ENCODE measurements at places on chromosomes 16 and 17.

DNA sequence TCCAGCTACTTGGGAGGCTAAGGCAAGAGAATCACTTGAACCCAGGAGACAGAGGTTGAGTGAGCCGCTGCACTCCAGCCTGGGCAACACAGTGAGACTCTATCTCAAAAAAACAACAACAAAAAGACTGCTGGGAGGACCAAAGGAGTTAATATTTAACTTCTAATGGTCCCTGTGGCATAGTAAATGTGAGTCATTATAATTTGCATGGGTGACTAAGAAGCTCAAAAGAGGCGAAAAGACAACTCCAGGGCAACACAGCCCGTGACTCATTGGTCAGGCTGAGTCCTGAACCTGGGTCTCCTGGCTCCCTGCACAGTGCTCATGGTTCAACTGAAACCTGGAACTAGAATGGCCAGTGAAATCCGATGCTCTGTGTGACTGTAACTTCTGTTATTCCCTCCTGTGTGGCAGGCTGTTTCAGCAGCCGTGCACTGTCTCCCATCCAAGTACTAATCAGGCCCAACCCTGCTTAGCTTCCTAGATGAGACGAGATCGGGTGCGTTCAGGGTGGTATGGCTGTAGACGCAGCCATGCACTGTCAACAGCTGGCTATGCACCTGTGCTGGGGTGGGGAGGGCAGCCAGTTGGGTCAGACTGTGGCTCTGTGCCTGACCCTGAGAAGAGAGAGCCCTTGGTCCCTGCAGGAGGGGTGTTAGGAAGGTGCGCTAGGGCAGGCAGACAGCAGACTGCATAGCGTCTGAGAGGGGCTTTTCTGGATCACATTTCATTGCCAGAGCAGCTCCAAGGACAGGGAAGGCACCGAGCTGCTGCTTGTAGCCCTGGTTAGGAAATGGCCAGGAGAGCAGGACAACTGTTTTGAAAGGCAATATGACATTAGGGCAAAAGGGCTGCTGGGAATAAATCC is 14.5 kb upstream of the GPRC5C start:
- DNase-seq, result no peak

- DNase-seq, result no peak
Observed at GRCh38 chr16:55832425-55832772, 497 bp downstream of the CES1 start.

DNA sequence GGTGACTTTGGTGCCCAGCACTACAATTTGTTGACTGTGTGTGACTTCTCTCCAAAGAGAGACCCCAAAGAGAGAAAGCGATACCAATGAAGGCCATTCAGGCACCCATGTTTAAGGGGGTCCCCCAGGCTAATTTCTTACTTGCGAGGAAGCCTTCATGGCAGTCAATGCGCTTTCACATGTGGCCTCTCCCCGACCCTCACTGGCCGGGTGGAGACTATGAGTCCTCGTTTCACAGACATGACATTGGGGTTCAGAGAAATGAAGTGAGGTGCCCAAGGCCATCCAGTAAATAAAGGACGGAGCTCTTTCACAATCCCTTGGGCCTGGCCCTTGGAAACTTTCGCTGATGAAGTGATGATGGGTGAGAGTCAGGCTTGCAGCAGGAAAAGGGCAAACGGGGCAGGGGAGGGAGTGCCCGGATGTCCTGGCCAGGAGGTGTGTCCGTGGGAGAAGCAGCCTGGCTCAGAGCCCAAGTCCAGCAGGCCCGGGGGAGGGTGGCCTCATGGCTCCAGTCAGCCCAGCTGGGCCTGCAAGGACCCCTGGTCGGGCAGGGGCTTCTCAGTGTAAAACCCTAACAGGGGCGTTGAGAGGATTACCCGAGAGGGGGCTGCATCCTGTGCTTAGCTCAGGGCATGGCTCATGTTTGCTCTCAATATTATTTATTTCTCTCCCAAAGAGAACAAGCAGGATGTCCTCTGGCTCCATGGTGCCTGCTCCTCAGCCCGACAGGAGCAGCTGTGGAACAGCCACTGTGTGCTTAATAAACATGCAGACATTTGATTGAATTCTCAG is 14.7 kb downstream of the TBX2 start:
- DNase-seq, result no peak

DNA sequence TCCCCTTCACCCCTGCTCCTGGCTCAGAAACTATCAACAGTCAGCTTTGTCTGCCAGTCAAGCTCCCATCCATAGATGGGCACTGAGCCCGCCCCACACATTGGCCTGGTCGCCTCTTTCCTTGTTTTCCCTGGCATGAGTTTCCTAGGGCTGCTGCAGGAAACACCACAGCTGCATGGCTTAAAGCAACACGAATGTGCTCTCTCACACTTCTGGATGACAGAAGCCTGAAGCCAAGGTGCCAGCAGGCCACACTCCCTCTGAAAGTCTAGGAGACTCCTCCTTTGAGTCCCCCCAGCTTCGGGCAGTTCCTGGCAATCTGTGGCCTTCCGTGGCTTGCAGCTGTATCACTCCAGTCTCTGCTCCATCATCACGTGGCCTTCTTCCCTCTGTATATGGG is 69.9 kb downstream of the TBC1D16 start:
- no peak for DNase-seq

DNA sequence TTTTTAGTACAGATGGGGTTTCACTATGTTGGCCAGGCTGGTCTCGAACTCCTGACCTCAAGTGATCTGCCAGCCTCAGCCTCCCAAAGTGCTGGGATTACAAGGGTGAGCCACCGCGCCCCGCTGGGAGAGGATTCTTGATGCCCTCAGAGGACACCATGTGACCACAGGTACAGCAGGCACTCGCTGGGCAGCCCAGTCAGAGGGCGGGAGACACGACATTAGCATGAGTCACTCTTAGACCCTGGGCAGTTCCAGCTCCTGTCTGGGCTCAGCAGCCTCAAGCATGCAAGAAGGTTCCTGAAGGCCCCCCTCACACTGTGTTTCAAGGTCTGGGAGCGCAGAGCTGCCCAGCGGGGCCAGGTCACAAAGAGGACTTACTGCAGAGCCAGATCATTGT is 11.9 kb downstream of the STAC2 start:
- DNase-seq, result no peak

GRCh38 chr17:40598301-40598618 is 33.0 kb upstream of the CCR7 start:
- DNase-seq, result no peak

GRCh38 chr17:75619506-75620431 is 13.5 kb upstream of the SMIM5 start:
- DNase-seq, result peak; percentile 4

DNA sequence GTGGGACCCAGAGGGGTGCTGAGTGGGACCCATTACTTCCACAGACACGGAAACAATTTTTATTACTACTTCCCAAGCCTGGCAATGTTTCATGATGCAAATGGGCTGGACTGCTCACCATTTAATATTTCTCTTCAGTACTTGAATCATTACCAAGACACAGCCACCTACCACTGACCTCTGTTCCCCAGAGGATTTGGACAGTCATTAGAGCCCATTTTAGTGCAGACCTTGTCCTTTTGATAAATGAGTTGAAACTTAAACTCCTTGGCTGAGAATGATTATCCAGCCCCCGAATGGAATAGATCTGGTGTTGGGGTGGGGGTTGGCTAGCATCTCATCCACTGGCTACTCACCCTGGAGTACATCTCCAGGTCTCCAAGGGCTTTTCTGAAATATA is 33.6 kb upstream of the APOH start:
- DNase-seq, result no peak

DNA sequence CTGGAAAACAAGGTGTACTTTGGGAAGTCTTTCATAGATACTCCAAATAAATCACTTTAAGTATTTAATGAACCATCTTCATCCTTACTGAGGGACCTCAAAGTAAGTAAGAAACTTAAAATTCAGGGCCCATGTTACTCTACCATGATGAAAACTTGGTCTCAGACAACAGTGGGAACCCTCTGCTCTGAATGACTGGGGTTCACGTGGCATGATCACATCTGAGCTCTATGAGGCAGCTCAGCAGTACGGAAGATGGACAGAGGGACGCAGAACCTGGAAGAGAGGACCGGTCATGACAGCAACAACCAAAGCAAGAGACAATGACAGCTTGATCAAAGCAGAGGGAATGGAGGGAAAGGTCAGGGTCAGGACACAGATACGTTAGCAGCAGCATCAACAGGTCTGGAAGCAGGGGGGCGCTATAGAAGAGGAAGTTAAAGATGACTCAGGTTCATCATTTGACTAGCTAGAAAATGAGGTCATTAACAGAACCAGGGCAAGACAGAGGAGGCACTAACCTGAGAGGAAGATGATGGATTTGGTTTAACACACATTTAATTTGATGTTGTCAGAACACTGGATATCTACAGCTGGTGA is 9.5 kb downstream of the XPO6 start:
- no peak for DNase-seq

DNA sequence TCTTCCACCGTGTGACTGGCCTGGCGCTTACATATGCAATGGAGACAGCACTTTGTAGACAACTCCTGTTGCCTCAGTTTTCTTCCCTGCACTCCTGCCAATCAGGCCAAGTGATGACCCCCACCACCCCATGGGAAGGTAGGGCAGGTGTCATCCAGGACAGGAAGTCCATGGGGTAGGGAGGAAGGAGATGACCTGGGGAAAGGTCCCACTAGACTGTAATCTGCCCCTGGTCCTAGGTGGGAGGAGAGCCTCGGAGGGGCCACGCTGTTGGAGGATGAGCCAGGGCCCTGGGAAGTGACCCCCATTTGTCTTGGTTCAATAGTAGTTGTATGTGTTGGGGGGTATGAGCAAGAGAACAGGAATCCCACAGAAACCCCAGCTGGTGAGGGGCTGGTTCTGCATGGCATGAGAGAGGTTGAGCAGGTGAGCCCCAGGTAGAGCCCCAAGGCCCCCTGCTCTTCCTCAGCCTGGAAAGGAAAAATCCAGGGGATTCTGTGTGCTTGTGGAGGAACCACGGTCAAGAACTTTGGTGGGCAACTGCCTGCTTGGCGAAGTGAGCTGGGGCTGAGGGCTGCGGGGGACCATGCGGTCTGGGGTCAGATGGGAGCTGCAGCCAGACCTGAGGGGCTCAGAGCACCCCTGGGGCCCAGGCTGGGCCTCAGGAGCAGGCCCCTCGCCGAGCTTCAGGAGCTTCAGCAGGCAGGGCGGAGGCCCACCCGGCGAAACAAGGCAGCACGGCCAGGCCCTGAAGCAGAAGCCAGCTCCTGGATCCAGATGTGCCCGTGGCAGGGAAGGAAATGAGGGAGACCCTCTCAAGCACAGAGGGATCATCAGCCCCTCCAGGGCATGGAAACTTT is 50.7 kb downstream of the NT5M start:
- DNase-seq, result no peak

GRCh38 chr16:68446681-68447652 is 1.3 kb downstream of the SMPD3 start:
- DNase-seq, result peak; percentile 18

- peak; percentile 32 for DNase-seq
Observed at GRCh38 chr16:89925596-89926079, 2.5 kb downstream of the TUBB3 start.

GRCh38 chr17:55883149-55883548 is 132.3 kb downstream of the PCTP start:
- no peak for DNase-seq

DNA sequence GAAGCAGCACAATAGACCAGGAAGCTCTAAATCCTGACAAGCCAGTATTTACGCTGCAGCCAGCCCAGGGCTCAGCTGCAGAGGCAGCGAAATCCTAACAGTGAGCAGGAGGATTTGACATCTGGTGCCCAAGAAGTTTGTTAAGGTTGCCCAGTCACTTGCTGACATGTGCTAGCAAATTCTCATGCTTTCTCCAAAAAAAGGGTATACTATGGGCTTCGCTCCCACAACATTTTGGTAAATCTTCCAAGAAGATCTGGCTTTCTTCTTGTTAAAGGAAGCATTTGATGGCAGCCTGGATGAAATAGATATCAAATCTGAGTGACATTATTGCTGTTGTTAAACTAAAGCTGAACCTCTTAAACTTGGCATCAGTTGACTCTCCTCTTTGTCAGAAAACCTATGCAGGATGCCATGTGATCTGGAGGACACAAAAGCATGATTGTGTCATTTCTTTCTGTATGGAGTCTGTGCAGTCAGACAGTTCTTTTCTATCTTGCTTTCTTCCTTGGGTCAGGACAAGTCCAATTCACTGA is 949.7 kb upstream of the RBFOX1 start:
- DNase-seq, result no peak

DNA sequence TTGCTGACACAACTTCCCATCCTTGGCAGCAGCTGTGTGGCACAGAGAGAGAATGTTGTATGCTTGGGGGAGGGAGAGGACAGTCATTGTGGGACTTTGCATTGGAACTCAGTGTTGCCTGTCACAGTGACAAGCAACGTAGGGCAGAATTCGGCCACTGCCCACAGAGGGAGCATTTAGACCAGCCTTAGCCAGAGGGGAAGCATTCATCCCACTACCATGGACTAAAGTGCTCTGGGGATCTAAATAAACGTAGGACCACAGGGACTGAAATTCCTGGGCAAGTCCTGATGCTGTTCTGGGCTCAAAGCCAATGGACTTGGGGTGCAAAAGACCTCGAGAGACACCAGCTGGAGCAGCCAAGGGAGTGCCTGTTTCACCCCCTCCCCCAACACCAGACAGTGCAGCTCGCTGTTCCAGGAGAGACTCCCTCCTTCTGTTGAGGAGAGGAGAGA is 44.9 kb downstream of the ABCA8 start:
- no peak for DNase-seq

- peak; percentile 70 for DNase-seq
Observed at GRCh38 chr16:73878611-73879010, 418.0 kb upstream of the PSMD7 start.

DNA sequence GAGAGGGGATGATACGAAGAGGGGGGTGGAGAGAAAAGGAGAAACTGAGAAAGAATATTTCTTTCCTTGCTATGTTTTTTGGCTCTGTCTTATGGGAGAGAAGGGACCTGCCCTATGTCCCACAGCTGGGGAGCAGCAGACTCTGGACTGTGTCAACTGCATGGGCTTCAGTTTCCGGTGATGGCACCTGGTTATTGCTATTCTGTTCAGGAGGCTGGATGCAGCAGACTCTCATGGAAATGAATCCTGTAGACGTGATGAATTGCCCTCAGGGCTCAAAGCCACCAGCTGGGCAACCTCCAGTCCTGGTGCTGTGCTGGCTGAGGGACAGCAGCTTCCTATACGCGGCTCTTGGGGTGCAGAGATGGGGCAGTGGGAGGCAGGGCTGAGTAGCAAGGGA is 121.2 kb downstream of the HAPSTR1 start:
- no peak for DNase-seq

- DNase-seq, result no peak
Observed at GRCh38 chr17:35080536-35080935, 17.0 kb upstream of the RFFL start.

DNA sequence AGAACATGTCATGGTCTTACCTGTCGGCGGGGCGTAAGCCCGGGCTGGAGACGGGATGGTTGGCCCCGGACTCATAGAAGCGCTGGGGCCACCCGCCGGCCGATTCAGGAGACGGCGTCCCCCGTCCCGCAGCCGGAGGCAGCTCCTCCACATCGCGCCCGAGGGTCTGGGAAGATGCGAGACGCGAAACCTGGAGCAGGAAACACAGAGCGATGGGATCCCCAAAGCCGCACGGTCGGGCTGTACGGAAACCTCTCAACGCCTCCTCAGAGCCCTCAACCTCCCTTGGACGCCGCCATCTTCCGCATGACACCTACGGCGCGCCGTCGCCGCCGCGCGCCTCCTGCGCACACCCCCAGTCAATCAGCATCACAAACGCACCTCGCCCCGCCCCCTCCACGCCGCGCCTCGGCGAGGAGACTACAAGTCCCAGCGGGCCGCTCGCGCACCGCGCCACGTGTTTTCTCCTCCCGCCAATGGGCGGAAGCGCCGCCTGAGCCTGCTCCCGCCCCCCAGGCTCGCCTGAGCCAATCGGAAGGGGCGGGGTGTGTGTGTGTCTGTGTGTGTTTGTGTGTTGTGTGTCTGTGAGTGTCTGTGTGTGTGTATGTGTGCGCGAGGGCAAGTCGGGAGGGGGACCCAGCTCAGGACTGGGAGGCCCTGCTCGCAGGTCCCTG is at the start of the genes ATPAF2 and GID4:
Gene ATPAF2 (minus strand): TSS at position 308 of the 674 bp plus-strand sequence. CDS start 155 bp downstream, at position 153.
Gene GID4 (plus strand): TSS at position 548 of the 674 bp plus-strand sequence. CDS start 57 bp downstream, at position 605.
- peak; percentile 98 for DNase-seq
